Umbilical cord (tissue), 2 donors: ENCODE measurements at places on chromosomes 13 and 19. TPM values are rescaled to one million over a fixed set of nuclear protein-coding genes. Genes with fewer than 3 reads are reported as not detected.

COG3 gene
- total RNA-seq, result 40.4 TPM

ZNF296 gene
- total RNA-seq, result not detected

CASP14 gene
- total RNA-seq, result 0.48 TPM

NLRP5 gene
- total RNA-seq, result 0.24 TPM

RDH8 gene
- not detected for total RNA-seq

CNFN gene
- not detected for total RNA-seq

SPRY2 gene
- total RNA-seq, result 12.8 TPM

ZNF221 gene
- 15.9 TPM for total RNA-seq

CCDC70 gene
- 2.2 TPM for total RNA-seq

ERCC2 gene
- total RNA-seq, result 25.3 TPM
